ENCODE measurements at places on chromosomes 2 and 18.

DNA sequence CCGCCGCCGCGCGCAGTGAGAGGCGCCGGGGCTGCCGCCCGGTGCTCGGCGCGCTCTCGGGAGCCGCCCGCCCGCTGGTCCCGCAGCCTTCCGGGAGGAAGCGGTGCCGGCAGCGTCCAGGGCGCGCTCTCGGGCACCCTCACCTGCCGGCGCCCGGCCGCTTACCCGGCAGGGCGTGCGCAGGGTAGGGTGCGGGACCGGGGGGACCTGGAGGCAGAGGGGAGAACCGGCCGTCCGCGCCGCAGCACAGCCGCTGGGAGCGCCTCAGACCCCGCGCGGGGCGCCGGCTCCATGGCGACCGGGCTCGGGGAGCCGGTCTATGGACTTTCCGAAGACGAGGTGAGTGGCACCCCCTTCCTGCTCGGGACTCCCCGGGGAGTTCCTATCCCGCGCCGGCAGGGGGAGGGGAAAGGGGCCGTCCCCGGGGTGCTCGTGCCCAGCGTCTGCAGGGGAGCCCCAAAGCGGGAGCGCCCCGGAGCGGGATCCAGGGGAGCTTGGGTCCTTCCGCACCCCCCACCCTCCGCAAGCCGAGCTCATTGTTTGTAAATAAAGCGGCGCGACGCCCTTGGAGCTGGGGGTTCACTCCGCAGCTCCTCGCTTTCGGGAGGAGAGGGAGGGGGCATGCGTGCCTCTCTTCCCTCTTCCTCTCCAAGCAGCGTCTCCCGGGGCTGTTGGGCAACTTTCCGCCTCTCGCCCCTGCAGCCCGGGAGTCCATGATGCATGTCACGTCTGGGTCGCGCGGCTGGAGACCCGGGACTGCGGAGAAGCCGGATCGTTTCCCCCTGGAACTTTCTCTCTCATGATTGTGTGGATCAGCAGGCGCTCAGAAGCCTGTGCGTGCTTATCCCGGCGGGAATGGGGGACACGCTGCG lies 580 bp downstream of the NEDD4L start:
- peaks cover 37% of the 10 kb centered on the region for H3K4me1 ChIP-seq
- peak overlapping the region; percentile 82 for H3K4me3 ChIP-seq
- peaks cover 7% of the 10 kb centered on the region for H3K36me3 ChIP-seq
- DNase-seq, result no peak
- peaks cover 59% of the 10 kb centered on the region for H3K27me3 ChIP-seq

GRCh38 chr2:42922790-42923579 lies 130.6 kb upstream of the HAAO start:
- H3K27me3 ChIP-seq, result peaks cover 27% of the 10 kb centered on the region
- H3K4me3 ChIP-seq, result no peak overlapping the region
- no peak for DNase-seq
- no peaks in the 10 kb centered on the region for H3K36me3 ChIP-seq
- H3K4me1 ChIP-seq, result no peaks in the 10 kb centered on the region

DNA sequence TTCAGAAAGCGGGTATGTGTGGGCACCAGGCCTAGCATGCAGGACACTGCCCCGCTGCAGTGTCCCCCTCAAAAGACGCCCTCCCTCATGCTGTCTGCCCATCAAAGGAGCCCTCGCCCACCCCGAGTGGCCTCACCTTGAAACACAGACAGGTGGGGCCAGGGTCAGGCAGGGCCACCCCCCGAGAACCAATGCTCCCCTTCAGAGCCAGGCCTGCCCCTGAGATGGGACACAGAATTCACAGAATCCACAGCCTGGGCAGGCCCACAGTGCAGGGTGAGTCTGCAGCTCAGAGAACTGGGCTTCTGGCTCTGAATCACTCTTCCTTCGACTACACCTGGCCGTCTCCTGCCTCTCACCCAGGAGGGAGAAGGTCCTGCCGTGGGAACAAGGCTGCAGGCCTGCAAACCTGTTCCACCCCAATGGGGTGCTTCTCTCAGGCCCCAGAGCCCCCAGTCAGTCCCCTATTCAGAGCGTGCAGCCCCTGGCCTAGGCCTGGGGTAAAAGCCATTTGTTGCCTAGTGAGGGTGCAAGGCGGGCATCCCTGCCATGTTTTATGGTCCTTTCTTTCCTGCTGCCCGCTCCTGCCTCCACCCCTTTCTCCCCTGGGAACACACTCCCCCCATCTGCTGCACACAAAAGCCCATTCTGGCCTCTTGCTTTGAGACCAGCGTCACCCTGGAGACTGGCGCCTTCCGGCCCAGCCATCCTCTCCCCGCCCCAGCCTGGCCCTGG lies 11.3 kb upstream of the ARHGEF4 start:
- peaks cover 10% of the 10 kb centered on the region for H3K36me3 ChIP-seq
- H3K27me3 ChIP-seq, result peaks cover 1% of the 10 kb centered on the region
- peak overlapping the region; percentile 96 for H3K27ac ChIP-seq
- H3K4me3 ChIP-seq, result no peak overlapping the region
- DNase-seq, result no peak

- H3K27me3 ChIP-seq, result no peaks in the 10 kb centered on the region
- no peak overlapping the region for H3K4me3 ChIP-seq
- no peaks in the 10 kb centered on the region for H3K4me1 ChIP-seq
- peaks cover 4% of the 10 kb centered on the region for H3K36me3 ChIP-seq
These were observed 149.4 kb upstream of the PTPRM start for GRCh38 chr18:7417727-7418126.

DNA sequence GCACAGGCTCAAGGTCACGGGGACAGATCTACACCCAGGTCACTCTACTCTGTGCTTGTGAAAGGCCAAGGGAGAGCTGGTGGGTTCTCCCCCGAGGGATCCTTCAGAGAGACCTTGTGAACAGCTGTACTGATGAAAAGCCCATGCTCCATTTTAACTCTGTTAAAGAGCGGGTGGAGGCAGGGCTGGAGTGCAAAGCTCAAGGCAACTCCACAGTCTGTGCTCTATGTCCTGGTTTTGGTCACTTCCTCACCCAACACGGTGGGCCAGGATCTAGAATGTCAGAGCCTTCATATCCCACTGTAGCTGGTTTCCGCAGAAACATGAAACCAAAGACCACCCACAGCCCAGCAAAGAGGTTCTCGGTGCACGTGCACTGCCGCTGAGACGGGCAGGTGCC lies 177.1 kb downstream of the LAMA1 start:
- H3K4me1 ChIP-seq, result no peaks in the 10 kb centered on the region
- H3K36me3 ChIP-seq, result no peaks in the 10 kb centered on the region
- DNase-seq, result no peak
- H3K27me3 ChIP-seq, result no peaks in the 10 kb centered on the region

- no peaks in the 10 kb centered on the region for H3K4me1 ChIP-seq
- no peak for DNase-seq
- H3K36me3 ChIP-seq, result no peaks in the 10 kb centered on the region
These were observed 47.4 kb downstream of the RHOB start for GRCh38 chr2:20494241-20494640.

GRCh38 chr2:239064253-239064652 lies 216.4 kb downstream of the TWIST2 start:
- H3K4me3 ChIP-seq, result no peak overlapping the region
- no peaks in the 10 kb centered on the region for H3K4me1 ChIP-seq
- DNase-seq, result no peak
- peaks cover 21% of the 10 kb centered on the region for H3K36me3 ChIP-seq
- no peaks in the 10 kb centered on the region for H3K27me3 ChIP-seq

- H3K36me3 ChIP-seq, result no peaks in the 10 kb centered on the region
- no peak overlapping the region for H3K27ac ChIP-seq
- no peak for DNase-seq
These were observed 72.8 kb upstream of the DSEL start for GRCh38 chr18:67589325-67589724.

DNA sequence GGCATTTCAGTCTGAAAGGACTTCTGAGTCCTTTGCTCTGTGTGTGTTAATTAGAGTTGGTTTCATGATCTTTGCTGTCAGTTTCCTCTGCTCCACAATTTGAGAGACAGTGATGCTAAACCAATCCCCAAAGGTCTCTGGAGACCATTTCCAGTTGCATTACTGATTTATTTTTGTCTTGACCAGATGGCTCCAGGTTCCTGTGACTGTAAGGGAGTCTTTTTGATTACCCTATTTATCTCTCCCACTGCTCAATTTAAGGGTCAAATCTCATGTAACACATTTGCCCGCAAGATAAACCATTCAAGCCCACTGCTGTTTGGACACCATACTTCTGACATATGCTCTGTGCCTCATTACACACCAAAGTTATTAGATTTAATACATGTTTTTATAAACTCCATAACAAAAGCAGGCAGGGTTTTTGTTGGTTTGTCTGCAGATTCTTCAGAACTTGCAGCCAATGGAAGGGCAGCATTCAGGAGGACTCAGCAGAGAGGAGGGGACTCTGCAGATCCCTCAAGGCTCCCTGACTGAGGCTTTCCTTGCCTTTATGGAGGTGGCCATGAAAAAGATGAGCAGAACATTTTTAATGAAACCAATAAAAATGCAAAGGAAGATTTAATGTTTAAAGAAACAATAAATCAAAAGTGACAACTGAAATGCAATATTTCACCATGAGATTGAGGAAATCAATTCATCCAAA lies 889.3 kb upstream of the CELF4 start:
- DNase-seq, result no peak
- no peaks in the 10 kb centered on the region for H3K36me3 ChIP-seq
- no peaks in the 10 kb centered on the region for H3K4me1 ChIP-seq
- H3K27me3 ChIP-seq, result no peaks in the 10 kb centered on the region
- no peak overlapping the region for H3K27ac ChIP-seq

GRCh38 chr2:74458132-74458937 lies at the start of gene WBP1:
TSS of gene WBP1 (plus strand) at chr2:74458438. CDS start at chr2:74458603, 165 bp downstream.
- H3K27me3 ChIP-seq, result no peaks in the 10 kb centered on the region
- DNase-seq, result peak; percentile 99
- peak within 1 kb of the TSS; percentile 100 for H3K27ac ChIP-seq
- H3K4me3 ChIP-seq, result peak within 1 kb of the TSS; percentile 97

- no peaks in the 10 kb centered on the region for H3K36me3 ChIP-seq
- H3K4me3 ChIP-seq, result no peak overlapping the region
- H3K27ac ChIP-seq, result no peak overlapping the region
- no peak for DNase-seq
- H3K4me1 ChIP-seq, result no peaks in the 10 kb centered on the region
- peaks cover 43% of the 10 kb centered on the region for H3K27me3 ChIP-seq
These were observed 173.7 kb downstream of the CMPK2 start for GRCh38 chr2:6692056-6692455.

DNA sequence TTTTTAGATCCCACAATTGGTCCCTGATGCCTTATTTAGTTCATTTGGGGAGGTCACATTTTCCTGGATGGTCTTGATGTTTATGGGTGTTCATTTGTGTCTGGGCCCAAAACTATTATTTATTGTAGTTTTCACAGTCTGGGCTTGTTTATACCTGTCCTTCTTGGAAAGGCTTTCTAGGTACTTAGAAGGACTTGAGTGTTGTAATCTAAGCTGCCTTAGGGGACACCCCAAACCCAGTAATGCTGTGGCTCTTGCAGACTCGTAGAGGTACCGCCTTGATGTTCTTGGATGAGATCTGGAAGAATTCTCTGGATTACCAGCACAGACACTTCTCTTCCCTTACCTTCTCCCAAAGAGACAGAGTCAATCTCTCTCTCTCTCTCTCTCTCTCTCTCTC lies 25.0 kb upstream of the ITSN2 start:
- DNase-seq, result no peak
- no peaks in the 10 kb centered on the region for H3K27me3 ChIP-seq
- H3K36me3 ChIP-seq, result peaks cover 1% of the 10 kb centered on the region
- no peak overlapping the region for H3K4me3 ChIP-seq

- no peak overlapping the region for H3K27ac ChIP-seq
- no peak overlapping the region for H3K4me3 ChIP-seq
- peaks cover 90% of the 10 kb centered on the region for H3K36me3 ChIP-seq
- DNase-seq, result no peak
These were observed 12.7 kb downstream of the USP39 start for GRCh38 chr2:85628658-85629057.

- H3K27ac ChIP-seq, result no peak overlapping the region
- DNase-seq, result no peak
- no peak overlapping the region for H3K4me3 ChIP-seq
- H3K27me3 ChIP-seq, result no peaks in the 10 kb centered on the region
These were observed 53.0 kb downstream of the ICOS start for GRCh38 chr2:203989521-203989920.

- no peak overlapping the region for H3K27ac ChIP-seq
- DNase-seq, result no peak
- H3K36me3 ChIP-seq, result no peaks in the 10 kb centered on the region
- no peaks in the 10 kb centered on the region for H3K27me3 ChIP-seq
- H3K4me3 ChIP-seq, result no peak overlapping the region
These were observed 42.9 kb upstream of the SH3RF3 start for GRCh38 chr2:109085912-109086742.

GRCh38 chr18:49273241-49273880 lies 187.1 kb downstream of the DYM start:
- DNase-seq, result no peak
- H3K4me1 ChIP-seq, result no peaks in the 10 kb centered on the region
- H3K4me3 ChIP-seq, result no peak overlapping the region
- H3K36me3 ChIP-seq, result peaks cover 17% of the 10 kb centered on the region
- H3K27ac ChIP-seq, result no peak overlapping the region

GRCh38 chr2:197235711-197236110 lies 74.9 kb downstream of the ANKRD44 start:
- H3K4me1 ChIP-seq, result peaks cover 88% of the 10 kb centered on the region
- no peaks in the 10 kb centered on the region for H3K27me3 ChIP-seq
- H3K27ac ChIP-seq, result peak overlapping the region; percentile 79
- peaks cover 18% of the 10 kb centered on the region for H3K36me3 ChIP-seq

DNA sequence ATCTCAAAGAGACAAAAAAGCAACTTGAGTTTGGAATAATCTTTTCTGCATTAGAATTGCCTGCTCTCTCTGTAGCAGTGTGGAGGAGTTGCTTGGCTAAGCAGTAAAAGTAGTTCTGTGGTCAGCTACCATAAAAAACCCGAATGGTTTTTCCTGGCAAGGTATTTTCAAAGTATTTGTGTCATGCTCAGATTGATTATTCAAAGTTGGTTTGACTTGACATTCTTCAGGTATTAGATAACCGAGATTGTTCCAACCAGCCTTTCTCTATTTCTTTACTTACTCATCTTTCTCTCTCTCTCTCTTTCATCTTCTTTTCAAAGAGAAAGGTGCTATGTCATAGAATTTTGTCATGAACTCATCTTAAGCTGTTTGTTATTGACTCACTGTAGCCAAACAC lies 404.9 kb downstream of the CPS1 start:
- H3K27ac ChIP-seq, result no peak overlapping the region
- no peaks in the 10 kb centered on the region for H3K4me1 ChIP-seq
- H3K36me3 ChIP-seq, result no peaks in the 10 kb centered on the region
- no peak for DNase-seq
- no peaks in the 10 kb centered on the region for H3K27me3 ChIP-seq
- no peak overlapping the region for H3K4me3 ChIP-seq

DNA sequence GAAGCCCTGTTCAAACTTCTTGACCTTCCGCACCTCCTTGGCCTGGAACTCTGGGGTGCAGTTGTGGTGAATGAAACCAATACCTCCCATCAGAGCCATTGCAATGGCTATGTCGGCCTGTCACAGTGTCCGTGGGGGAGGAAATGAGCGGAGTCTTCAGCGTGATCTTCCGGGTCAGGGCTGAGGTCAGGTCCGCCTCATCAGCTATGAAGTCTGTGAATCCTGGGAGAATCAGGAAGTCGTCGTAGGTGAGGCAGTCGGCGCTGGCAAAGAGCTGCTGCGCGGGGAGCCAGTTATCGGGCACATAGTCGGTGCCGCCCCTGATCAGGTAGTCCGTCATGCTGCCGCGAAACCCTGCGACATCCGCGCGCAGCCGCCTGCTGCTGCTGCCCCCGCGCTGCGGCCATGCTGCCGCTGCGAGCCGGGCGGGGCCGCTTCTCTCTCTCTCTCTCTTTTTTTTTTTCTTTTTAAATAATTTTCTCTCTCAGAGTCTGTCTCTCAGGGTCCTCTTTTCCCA lies 154.1 kb upstream of the ZSWIM2 start:
- H3K27me3 ChIP-seq, result no peaks in the 10 kb centered on the region
- H3K36me3 ChIP-seq, result peaks cover 2% of the 10 kb centered on the region
- H3K27ac ChIP-seq, result no peak overlapping the region
- H3K4me1 ChIP-seq, result no peaks in the 10 kb centered on the region
- no peak for DNase-seq
- no peak overlapping the region for H3K4me3 ChIP-seq
